ENCODE measurements at places on chromosomes 5 and 9.

- DNase-seq, result no peak
Measured at GRCh38 chr9:115910959-115911358, 242.6 kb upstream of the PAPPA start.

DNA sequence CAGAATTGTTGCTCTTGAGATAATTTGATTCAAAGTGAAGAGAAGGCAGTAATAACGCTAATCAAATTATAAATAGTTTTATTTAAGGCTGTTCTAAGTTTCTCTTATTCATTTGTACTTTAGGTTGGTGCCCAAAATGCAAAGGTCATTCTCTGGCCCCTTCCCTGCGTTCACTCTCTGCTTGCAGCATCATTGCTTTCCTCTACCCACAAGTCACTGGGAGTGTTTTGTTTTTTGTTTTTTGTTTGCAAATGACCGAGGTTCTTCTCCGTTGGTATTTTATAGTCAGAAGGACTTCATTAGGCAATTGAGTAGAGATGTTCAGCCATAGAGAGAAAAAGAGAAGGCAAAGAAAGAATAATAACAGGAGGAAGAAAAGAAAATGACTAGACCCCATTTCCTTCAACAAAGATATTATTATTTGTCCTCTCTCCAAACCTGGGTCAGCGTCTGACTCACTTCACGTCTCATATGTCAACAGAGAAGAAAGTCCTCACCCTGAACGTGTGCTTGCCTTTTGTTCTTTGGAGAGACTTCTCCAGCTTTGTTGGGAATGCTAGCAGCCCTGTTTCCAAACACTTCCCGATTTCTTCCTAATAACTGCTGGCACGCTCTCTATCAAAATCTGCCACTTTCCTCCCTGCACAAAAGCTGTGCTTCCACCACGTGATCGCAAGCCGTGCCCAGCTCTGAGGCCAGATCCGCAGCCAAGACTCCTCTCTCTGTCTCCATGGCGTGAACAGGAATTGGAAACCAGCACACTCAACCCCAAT, 119.8 kb downstream of the EBF1 start:
- DNase-seq, result peak; percentile 18

- no peak for DNase-seq
Measured at GRCh38 chr5:72470826-72471225, 36.4 kb downstream of the ZNF366 start.

- DNase-seq, result no peak
Measured at GRCh38 chr5:81334304-81335061, 33.1 kb downstream of the ZCCHC9 start.

- DNase-seq, result peak; percentile 1
Measured at GRCh38 chr9:136012651-136013050, 51.5 kb upstream of the UBAC1 start.

- no peak for DNase-seq
Measured at GRCh38 chr5:80282054-80282453, 26.2 kb upstream of the SERINC5 start.

- DNase-seq, result no peak
Measured at GRCh38 chr5:173287086-173287485, 41.1 kb downstream of the STC2 start.

DNA sequence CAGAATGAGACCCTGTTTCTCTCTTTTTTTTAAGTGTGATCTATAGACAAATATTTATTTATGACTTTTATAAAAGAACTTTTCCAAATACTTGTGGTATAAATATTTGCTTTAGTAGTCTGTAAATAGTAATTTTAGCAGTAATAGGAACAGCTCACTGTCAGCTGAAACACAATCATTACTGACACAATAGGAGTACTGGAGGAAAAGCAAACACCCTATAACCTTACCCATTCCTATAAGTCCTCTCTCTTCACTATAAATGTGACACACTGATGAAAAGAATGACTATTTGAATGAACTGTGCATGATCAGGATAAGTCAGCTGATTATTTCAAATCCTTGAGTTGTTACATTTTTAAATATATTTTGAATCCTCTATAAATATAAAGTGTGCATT, 72.4 kb downstream of the CDH12 start:
- DNase-seq, result no peak

GRCh38 chr9:130943777-130944176, 4.7 kb upstream of the FIBCD1 start:
- DNase-seq, result no peak

DNA sequence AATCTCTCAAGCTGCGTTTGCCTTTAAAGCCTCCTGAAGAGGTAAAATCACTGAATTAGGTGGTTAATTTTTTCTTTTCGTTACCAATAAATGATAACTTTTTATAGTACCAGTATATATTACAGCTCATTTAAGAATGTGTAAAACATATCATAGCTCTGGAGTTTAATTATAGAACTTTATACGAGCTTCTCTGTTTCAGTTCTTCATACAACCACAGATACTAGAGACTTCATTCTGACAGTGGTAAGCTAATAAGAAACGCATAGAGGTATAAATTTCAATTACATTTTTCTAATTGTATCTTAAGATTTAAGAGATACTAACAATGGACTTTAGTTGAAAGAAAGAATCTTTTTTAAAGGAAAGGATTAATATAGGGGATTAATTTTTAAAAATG, 73.9 kb downstream of the PBX3 start:
- no peak for DNase-seq

- DNase-seq, result no peak
Measured at GRCh38 chr5:90807496-90807895, 248.9 kb downstream of the ADGRV1 start.

- no peak for DNase-seq
Measured at GRCh38 chr5:59158165-59158564, 575.3 kb downstream of the RAB3C start.

- no peak for DNase-seq
Measured at GRCh38 chr9:72420783-72421182, 55.8 kb upstream of the ZFAND5 start.

DNA sequence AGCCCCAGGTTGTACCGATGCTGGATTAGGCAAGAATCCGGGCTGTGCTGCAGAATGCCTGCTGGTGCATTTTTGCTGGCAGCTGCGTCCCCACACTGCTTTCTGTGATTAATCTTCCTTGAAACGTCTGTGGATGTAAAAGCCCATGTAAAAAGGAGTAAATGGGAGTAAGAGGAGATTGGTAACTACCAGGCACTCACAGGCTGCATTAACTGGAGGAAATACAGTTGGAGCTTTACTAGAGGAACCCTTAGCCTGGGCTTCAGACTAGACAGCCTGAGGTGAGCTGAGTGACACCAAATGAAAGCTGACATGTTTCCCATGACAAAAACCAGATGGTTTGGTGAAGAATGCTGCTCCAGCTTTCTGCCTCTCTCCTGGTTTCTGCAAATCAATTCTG, 190.4 kb upstream of the GAS1 start:
- DNase-seq, result peak; percentile 46

GRCh38 chr5:176379881-176380280, 8.5 kb downstream of the NOP16 start:
- DNase-seq, result no peak

Measured in ELF-1 (cell line).